ENCODE measurements at places on chromosomes 2 and 18. TPM values are rescaled to one million over a fixed set of nuclear protein-coding genes. Genes with fewer than 3 reads are reported as not detected.

CCDC68 gene
- 6.3 TPM for total RNA-seq

NPAS2 gene
- total RNA-seq = 22.0 TPM

CCBE1 gene
- 30.1 TPM for total RNA-seq

REG3A gene
- not detected for total RNA-seq

LINC00305 gene
- total RNA-seq = not detected

TMEM247 gene
- not detected for total RNA-seq

FIGN gene
- 0.36 TPM for total RNA-seq

Data from cardiac atrium fibroblast (primary cell).